Stimulated activated naive CD8-positive, alpha-beta T cell treated with anti-CD3 and anti-CD28 coated beads, Interleukin-15, Interleukin-2, amounts not matched to agents 100 U/mL and 50 U/mL, for 24 hours (primary cell): ENCODE measurements at places on chromosomes 1 and 21.

DNA sequence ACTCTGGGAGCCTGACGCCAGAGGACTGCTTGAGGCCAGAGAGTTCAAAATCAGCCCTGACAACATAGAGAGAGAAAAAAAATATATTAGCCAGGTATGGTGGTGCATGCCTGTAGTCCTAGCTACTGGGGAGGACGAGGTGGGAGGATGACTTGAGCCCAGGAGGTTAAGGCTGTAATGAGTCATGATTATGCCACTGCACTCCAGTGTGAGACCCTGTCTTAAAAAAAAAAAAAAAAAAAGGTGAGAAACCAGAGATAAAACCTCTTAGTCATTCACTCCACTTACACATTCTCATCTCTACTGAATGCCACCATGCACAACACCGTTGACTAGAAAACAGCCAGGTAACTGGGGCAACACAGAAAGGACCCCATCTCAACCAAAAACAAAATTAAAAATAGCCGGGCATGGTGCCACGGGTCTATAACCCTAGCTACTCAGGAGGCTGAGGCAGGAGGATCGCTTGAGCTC, 178.1 kb downstream of the SLC45A1 start:
- peak; percentile 42 for DNase-seq

DNA sequence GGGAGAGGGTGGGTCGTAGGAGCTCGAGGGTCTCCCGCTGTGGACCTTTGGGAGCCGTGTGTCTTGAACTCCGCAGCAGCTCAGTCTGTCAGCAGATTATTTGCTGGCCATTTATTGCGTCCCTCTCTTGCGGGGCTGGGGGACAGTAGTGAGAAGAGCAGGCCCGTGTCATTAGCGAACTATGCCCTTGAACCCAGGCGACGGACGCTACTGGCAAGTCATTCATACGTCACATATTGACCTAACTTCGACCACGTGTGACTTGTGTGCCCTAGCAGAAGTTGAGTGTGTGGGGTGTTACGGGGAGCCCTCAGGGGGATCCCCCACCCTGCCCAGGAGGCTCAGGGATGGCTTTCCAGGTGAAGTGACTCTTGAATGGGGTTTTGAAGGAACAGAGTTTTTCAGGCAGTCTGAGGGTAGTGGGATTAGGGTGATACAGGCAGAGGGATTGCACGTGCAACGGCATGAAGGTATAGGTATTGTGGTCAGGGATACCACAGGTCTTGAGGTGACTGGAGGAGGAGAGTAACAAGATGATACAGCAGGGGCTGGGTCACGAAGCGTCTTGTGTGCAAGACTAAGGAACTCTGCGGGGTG, 13.0 kb downstream of the RCC1 start:
- DNase-seq: peak; percentile 63

- no peak for DNase-seq
Observed at GRCh38 chr1:12649971-12650421, 6.1 kb downstream of the AADACL4 start.

- DNase-seq: no peak
Observed at GRCh38 chr1:82628887-82629286, 828.2 kb downstream of the ADGRL2 start.

- no peak for DNase-seq
Observed at GRCh38 chr1:86699186-86699585, 5.2 kb upstream of the SH3GLB1 start.

DNA sequence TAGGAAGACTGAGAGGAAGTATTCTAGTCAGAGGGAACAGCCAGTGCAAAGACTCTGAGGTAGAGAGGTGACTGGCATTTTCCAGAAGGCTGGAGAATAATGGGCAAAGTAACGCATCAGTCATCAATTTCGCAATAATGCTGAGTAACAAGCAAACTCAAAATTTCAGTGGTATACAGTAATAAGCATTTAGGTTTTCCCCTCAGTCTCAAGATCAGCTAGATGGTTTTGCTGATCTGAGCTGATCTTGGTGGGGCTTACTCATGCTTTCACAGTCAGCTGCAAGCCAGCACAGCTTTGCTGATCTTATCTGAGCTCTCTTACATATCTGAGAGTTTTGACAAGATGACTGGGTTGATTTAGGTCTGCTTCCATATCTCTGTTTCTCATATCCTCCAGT, 108.7 kb downstream of the TSEN15 start:
- DNase-seq: peak; percentile 15

GRCh38 chr1:58057826-58058225, 488.7 kb downstream of the OMA1 start:
- no peak for DNase-seq

GRCh38 chr21:15423676-15424445, 305.9 kb upstream of the USP25 start:
- DNase-seq: no peak

- DNase-seq: no peak
Observed at GRCh38 chr21:42699196-42699595, 45.8 kb downstream of the PDE9A start.

DNA sequence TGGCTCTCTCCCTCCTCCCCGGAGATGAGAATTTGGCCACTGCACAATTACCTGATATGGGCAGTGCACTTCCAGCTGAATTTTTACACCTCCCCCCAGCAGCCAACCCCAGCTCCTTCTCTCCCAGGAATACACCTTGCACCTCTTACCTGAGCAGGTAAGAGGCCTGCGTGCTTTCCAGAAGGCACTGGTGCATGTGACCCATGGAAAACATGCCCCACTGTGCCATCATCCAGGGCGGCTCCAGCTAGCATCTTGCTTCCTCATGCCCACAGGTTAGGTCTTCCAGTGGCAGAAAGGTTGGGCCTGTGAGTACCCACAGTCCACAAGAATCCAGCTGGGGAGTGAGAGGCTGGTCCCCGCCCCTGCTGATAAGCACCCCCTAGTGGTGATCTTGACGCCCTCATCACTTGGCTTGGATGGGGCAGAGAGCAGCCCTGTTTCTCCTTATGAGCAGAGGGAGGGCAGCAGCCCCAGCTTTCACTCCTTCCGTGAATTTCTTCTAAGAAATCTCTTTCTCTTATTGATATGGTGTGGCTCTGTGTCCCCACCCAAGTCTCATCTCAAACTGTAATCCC, 57.8 kb downstream of the EDARADD start:
- peak; percentile 40 for DNase-seq

DNA sequence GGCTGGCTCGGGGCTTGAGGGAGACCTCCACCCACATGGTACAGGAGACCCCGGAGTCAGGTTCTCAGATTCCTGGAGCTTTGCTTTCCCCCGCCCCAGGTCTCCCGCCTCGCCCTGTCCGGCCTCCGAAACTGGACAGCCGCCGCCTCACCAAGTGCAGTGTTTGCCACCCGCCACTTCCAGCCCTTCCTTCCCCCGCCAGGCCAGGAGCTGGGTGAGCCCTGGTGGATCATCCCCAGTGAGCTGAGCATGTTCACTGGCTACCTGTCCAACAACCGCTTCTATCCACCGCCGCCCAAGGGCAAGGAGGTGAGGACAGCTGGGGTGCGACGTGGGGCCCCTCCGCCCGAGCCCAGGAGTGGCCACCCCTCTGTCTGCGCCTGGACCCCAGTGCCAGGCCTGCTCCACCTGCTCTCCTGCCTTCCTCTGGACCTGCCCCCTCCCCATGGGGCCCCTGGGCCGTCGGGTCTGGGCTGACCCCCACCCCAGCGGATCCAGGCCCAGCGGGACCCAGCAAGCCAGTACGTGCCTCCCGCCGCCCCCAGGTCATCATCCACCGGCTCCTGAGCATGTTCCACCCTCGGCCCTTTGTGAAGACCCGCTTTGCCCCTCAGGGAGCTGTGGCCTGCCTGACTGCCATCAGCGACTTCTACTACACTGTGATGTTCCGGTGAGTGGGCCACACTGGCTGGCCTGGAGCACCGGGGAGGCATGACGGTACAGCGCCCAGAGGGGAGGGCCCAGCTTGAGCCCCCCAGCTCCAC, 8.7 kb downstream of the SELENON start:
- DNase-seq: no peak

DNA sequence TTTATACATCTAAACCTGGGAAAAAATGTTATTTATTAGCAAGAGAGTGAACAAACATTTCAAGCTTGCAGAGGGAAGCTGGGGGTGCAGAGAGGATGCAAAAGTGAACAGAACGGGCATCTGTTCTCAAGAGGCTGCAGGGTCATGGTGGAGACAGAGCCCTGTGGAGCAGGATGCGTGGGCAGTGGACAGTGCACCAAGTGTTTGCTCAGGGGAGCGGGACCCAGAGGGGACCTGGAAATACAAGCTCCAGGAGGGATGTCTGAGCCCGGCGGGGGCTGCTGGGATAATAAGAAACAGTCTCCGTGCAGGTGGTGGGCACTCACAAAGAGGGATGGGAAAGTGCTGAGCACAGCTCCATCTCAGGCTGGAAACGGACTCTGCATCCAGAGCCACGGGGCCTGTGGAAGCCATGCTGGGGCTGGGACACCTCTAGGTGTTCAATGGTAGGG, 105.3 kb upstream of the SLC45A1 start:
- DNase-seq: no peak

GRCh38 chr1:1602968-1603506, 3.1 kb upstream of the FNDC10 start:
- DNase-seq: no peak

DNA sequence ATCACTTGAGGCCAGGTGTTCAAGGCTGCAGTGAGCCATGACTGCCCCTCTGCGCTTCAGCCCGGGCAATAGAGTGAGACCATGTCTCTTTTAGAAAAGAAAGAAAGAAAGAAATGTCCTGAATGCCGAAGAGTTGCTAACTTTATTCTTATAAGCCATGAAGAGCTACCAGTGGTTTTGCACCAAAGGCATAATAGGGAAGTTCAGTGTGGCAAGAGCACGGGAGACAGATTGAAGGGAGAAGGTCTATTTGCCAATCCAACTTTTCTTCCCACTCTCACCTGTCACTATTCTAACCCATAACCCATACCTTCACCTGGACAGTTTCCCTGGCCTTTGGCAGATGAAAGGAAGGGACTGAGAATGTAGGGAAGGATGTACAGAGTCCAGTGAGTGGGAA, 4.4 kb upstream of the PEA15 start:
- DNase-seq: no peak

DNA sequence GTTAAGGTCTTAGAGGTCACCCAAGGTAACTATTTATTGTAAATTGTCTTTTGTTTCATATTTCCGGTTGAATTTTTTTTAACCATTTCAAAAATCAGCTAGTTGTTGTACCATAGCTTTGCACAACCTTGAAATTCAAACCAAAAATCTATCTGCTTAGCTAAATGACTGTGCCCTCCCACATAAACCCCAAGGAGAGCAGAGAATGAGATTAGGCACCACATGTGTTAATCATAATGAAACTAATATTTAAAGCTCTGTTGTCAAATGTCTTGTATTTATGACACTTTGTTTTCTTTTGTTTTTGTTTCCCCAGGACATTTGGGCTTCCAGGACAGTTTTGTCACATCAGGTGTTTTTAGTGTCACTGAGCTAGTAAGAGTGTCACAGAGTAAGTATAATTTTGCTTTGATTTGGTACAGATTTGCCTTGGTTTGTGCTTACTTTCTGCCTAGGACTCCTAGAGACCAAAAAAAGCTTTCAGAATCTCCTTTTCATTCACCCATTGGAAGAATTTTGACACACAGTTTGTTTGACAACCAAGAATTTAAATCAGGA, 249.9 kb downstream of the NFIA start:
- DNase-seq: no peak
